ENCODE measurements at places on chromosomes 6 and 20. TPM values are rescaled to one million over a fixed set of nuclear protein-coding genes. Genes with fewer than 3 reads are reported as not detected.
A peak's percentile ranks its signal among the peaks of the same experiment; 100 is the strongest.

- H3K27me3 ChIP-seq, result no peaks in the 10 kb centered on the region
- H3K4me3 ChIP-seq, result no peak overlapping the region
- H3K27ac ChIP-seq, result no peak overlapping the region
- no peaks in the 10 kb centered on the region for H3K36me3 ChIP-seq
Measured at GRCh38 chr6:4587171-4587570, 189.0 kb upstream of the CDYL start.

GRCh38 chr6:88105741-88106340, 58.2 kb downstream of the SPACA1 start:
- no peak for DNase-seq
- H3K36me3 ChIP-seq, result no peaks in the 10 kb centered on the region
- H3K27me3 ChIP-seq, result no peaks in the 10 kb centered on the region
- no peak overlapping the region for H3K4me3 ChIP-seq
- no peaks in the 10 kb centered on the region for H3K4me1 ChIP-seq

GRCh38 chr6:157741321-157741947, 81.6 kb upstream of the SNX9 start:
- peaks cover 4% of the 10 kb centered on the region for H3K4me1 ChIP-seq
- H3K36me3 ChIP-seq, result no peaks in the 10 kb centered on the region
- no peak for DNase-seq
- no peak overlapping the region for H3K4me3 ChIP-seq
- H3K27ac ChIP-seq, result no peak overlapping the region
- peaks cover 3% of the 10 kb centered on the region for H3K27me3 ChIP-seq

GRCh38 chr6:154298297-154298696, 58.3 kb downstream of the IPCEF1 start:
- no peaks in the 10 kb centered on the region for H3K27me3 ChIP-seq
- H3K4me3 ChIP-seq, result no peak overlapping the region
- peaks cover 37% of the 10 kb centered on the region for H3K4me1 ChIP-seq

- H3K4me3 ChIP-seq, result no peak overlapping the region
- H3K36me3 ChIP-seq, result no peaks in the 10 kb centered on the region
- no peak for DNase-seq
- H3K4me1 ChIP-seq, result no peaks in the 10 kb centered on the region
- no peak overlapping the region for H3K27ac ChIP-seq
- H3K27me3 ChIP-seq, result no peaks in the 10 kb centered on the region
Measured at GRCh38 chr6:5563086-5563485, 301.8 kb downstream of the FARS2 start.

DNA sequence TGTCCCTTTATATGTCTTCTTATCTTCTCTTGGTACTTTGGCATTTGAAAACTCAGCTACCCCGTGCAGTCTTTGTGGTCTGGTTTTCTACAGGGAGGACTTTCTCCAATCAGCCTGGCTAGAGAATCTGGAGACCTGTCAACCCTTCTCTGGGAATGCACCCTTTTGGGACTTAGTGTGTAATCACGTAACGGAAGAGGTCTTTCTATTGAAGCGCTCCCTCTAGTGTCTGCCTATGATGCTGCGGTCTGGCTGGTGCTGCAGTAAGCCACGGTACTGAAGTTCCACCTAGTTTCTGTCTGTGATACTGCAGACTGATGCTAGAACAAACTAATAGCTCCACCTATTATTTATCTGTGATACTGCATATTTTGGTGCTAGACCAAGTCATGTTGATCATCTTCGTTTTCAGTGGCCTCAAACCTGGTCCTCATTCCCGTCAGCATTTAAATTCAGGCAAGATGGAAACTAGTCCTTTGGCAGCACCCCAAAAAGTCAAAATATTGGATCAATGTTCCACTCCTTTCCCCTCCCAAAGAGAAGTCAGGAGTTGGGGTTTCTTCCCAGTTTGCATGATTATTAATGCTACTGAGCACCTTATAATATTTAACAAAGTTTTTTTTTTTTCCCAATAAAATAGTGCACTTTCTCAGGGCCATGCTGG, 12.5 kb upstream of the SIRPB2 start:
- H3K27me3 ChIP-seq, result no peaks in the 10 kb centered on the region
- H3K4me3 ChIP-seq, result no peak overlapping the region
- no peak overlapping the region for H3K27ac ChIP-seq
- DNase-seq, result peak; percentile 33
- no peaks in the 10 kb centered on the region for H3K4me1 ChIP-seq
- no peaks in the 10 kb centered on the region for H3K36me3 ChIP-seq

- no peak overlapping the region for H3K27ac ChIP-seq
- no peaks in the 10 kb centered on the region for H3K36me3 ChIP-seq
- no peak for DNase-seq
- H3K27me3 ChIP-seq, result no peaks in the 10 kb centered on the region
- no peak overlapping the region for H3K4me3 ChIP-seq
Measured at GRCh38 chr6:41972826-41973225, 31.2 kb upstream of the CCND3 start.

CASS4 gene
- 7.5 TPM for total RNA-seq

DNA sequence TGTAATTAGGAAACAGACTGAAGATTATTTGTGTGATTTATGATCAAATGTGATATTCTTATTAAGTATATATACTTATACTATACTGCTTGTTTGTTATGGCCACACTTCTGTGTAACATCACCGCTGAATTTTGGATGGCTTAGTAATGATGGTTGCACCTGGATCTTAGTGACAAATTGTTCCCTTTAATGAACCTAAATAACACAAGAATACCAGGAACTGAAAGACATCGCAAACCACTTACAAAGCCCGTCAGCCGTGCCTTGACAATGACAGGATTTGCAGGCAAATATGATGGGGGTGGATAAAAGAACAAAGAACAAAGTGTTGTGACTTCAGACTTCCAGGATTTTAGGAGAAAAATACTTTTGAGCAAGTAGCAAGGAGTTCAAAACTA, 67.1 kb downstream of the LAMP5 start:
- H3K27ac ChIP-seq, result no peak overlapping the region
- H3K4me3 ChIP-seq, result no peak overlapping the region
- no peaks in the 10 kb centered on the region for H3K27me3 ChIP-seq
- DNase-seq, result no peak
- no peaks in the 10 kb centered on the region for H3K36me3 ChIP-seq
- no peaks in the 10 kb centered on the region for H3K4me1 ChIP-seq

HINT3 gene
- total RNA-seq, result 22.4 TPM

- peaks cover 37% of the 10 kb centered on the region for H3K4me1 ChIP-seq
- H3K27me3 ChIP-seq, result no peaks in the 10 kb centered on the region
- no peak overlapping the region for H3K4me3 ChIP-seq
- H3K27ac ChIP-seq, result no peak overlapping the region
Measured at GRCh38 chr6:14822679-14823078, 423.2 kb upstream of the JARID2 start.

PPIL1 gene
- 9.2 TPM for total RNA-seq

DNA sequence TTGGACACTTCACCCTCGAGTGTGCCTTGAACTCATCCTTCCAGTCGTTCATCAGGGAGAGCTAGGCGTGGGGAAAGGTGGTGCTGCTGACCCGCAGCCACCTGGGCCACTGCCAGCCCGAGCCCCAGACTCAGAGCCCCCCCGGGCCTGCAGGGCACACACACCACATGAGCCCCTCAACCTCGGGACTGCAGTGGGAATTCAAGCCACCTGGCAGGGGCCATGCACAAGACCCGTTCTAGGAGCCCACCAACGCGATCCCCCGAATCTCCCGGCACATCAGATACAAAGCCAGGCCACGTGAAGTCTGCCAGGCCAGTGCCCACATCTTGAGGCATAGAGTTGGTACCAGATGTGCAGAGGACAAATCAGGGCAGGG, 2.8 kb downstream of the ZNF512B start:
- no peaks in the 10 kb centered on the region for H3K4me1 ChIP-seq
- H3K27ac ChIP-seq, result no peak overlapping the region
- no peak overlapping the region for H3K4me3 ChIP-seq

DNA sequence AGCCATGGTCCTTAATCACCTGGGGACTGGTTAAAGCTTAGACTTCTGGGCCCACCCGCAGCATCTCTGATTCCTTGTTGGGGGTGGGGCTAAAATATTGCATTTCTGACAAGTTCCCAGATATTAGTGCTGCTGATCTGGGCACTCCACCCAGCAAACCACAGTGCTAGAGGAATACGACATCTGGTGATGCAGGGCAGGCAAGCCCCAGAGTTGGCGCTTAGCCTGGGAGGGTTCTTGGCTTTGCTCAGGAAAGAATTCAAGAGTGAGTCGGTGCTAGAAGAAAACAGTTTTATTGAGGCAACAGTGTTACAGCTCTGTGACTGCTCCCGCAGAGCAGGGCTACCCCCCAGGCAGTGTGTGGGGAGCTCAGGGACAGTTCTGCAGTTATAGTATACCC, 210.7 kb downstream of the TFAP2C start:
- no peak for DNase-seq
- no peaks in the 10 kb centered on the region for H3K36me3 ChIP-seq

GRCh38 chr6:147782302-147782701, 273.8 kb downstream of the SAMD5 start:
- H3K36me3 ChIP-seq, result no peaks in the 10 kb centered on the region
- no peak overlapping the region for H3K4me3 ChIP-seq
- DNase-seq, result no peak
- no peak overlapping the region for H3K27ac ChIP-seq
- H3K4me1 ChIP-seq, result no peaks in the 10 kb centered on the region

- H3K27me3 ChIP-seq, result no peaks in the 10 kb centered on the region
- no peak for DNase-seq
- H3K36me3 ChIP-seq, result no peaks in the 10 kb centered on the region
- no peak overlapping the region for H3K4me3 ChIP-seq
- H3K4me1 ChIP-seq, result peaks cover 9% of the 10 kb centered on the region
Measured at GRCh38 chr20:24998631-24999445, 6.3 kb upstream of the APMAP start.

POLR1C gene
- 31.8 TPM for total RNA-seq

GRCh38 chr20:56974499-56975250, 291.8 kb downstream of the BMP7 start:
- no peaks in the 10 kb centered on the region for H3K36me3 ChIP-seq
- no peaks in the 10 kb centered on the region for H3K27me3 ChIP-seq

DNA sequence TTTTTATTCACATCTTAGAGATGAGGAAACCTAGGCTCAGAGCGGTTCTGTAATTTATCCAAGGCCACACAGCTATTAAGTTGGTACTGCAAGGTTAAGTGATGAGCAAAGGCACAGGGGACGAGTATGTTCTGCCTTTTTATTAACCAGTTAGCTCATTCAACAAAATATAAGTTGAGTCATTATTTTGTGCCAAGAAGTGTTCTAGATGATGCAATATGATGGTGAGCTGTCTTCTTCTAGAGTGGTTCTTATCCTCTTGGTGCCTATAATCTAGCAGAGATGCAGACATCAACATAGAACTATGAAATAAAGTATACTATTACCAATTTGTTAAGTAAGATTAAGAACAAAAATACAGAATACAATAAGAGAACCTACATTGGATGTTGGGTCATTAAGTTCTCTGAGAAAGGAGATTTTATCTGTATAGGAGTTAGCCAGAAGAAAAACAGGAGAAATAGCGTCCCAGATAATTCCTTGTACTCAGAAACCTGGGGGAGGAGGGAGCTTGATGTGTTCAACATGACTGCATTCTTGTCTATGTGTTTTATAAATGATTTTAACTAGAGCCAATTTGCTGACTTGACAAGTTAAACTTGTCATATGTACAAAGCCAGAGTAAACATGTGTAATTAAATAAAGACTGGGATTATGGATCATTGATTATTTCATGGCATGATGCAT, 122.3 kb downstream of the TBXT start:
- H3K4me3 ChIP-seq, result no peak overlapping the region
- H3K27ac ChIP-seq, result no peak overlapping the region
- H3K36me3 ChIP-seq, result no peaks in the 10 kb centered on the region
- DNase-seq, result no peak

BPIFA1 gene
- total RNA-seq, result not detected

- H3K27ac ChIP-seq, result no peak overlapping the region
- no peak overlapping the region for H3K4me3 ChIP-seq
- no peaks in the 10 kb centered on the region for H3K27me3 ChIP-seq
- H3K36me3 ChIP-seq, result no peaks in the 10 kb centered on the region
- H3K4me1 ChIP-seq, result peaks cover 20% of the 10 kb centered on the region
Measured at GRCh38 chr20:9122571-9122970, 53.7 kb downstream of the PLCB4 start.

DNA sequence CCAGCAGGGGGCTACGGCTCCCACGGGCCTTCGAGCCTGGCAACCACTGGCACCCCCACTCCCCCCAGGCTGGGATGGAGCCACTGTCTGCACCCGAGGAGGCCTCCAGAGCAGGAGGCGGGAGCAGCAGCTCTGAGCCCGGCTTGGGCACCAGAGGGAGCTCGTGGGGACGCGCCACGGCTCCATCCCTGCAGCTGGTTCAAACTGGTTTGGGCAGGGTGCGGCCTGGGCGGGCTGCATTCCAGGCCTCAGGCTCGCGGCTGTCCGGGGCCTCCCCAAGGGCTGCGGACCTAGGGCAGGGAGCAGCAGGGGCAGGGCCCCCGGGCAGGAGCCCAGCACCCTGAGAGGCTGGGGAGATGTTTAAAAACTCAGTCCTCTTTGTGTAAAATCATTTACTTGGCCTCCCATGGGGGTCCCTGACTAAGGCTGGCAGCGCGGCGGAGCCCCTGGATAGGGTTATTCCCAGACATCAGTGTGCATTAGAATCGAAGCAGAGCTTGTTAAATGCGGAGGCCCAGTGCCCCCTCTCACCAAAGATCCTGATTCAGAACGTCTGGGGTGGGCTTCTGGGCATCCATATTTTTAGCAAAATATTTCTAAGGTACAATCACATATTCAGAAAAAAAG, 4.1 kb upstream of the BCAS4 start:
- DNase-seq, result peak; percentile 79
- peak overlapping the region; percentile 97 for H3K27ac ChIP-seq
- H3K4me3 ChIP-seq, result no peak overlapping the region
- H3K27me3 ChIP-seq, result no peaks in the 10 kb centered on the region
- H3K36me3 ChIP-seq, result no peaks in the 10 kb centered on the region

CDSN gene
- not detected for total RNA-seq

DNA sequence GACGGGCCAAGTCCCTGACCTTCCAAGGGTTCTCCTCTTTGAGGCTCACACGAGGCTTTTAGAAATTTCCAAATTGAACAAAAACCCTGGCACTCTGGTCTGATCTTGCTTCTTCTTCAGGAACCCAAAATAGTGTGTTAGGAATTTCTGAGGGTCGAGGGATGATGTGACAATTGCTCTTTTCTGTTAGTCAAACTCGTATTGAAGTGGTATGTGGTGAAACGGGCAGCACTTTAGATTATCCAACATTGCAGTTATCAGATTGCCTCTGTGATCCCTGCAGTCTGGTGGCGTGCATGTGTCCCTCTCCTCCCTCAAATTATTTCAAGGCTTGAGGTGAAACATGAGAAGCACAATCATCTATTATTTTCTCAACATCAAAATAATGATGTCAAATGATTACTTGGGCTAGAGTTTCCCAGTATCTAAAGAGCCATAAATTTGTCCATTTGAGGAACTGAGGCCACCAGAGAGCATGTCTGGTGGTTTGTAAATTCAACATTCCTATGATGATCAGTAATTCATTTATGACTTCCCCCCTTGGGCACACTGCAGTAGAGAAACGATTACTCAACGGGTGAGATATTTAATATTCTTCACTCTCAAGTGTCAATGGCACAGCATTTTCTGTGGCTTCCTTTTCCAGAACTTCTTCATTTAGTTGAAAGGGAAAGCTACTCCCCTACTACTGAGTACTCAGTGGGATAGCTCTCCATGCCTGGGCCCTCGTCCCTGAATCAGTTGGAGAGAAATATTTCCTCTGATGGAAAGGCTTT, 308.6 kb upstream of the MAP3K7 start:
- H3K4me3 ChIP-seq, result no peak overlapping the region
- no peak overlapping the region for H3K27ac ChIP-seq
- H3K36me3 ChIP-seq, result no peaks in the 10 kb centered on the region

Measured in tibial nerve (tissue), 4 donors.